Ovary (tissue), 10 donors: ENCODE measurements at places on chromosomes 16 and 17. TPM values are rescaled to one million over a fixed set of nuclear protein-coding genes. Genes with fewer than 3 reads are reported as not detected.
A peak's percentile ranks its signal among the peaks of the same experiment; 100 is the strongest.

DNA sequence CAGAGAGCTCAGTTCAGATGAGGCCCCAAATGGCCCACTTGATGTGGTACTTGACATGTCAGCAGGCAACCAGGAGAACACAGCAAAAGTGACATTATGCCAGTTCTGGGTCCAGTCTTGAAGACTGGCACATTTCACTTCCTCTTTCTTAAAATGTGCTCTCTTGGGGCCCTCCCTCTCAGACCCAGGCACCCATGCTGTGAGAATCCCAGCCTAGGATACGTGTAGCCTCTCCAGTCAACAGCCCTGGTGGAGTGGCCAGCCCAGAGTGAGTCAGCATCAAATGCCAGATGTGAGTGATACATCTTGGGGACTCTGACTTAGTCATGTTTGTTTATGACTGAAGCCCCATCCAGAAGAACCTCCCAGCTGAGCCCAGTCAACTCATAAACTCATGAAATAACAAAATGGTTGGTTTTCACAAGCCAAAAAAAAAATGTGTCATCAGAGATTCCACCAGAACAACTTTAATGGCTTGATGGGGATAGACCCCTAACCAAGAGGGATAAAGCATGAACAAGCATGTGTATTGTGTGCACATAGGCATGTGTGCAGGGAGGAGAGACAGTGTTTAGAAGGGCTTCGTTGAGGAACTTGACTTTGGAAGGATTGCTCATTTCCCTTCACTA lies 82.5 kb upstream of the TNRC6C start:
- H3K27ac ChIP-seq: no peak overlapping the region
- H3K27me3 ChIP-seq: no peaks in the 10 kb centered on the region
- no peaks in the 10 kb centered on the region for H3K36me3 ChIP-seq
- no peaks in the 10 kb centered on the region for H3K4me1 ChIP-seq

CES5A gene
- not detected for total RNA-seq

PRKCB gene
- total RNA-seq: 1.1 TPM

- no peak overlapping the region for H3K27ac ChIP-seq
- H3K4me3 ChIP-seq: no peak overlapping the region
- no peaks in the 10 kb centered on the region for H3K4me1 ChIP-seq
- no peaks in the 10 kb centered on the region for H3K27me3 ChIP-seq
- H3K36me3 ChIP-seq: no peaks in the 10 kb centered on the region
These were observed 2.7 kb downstream of the RNF43 start for GRCh38 chr17:58414596-58414997.

PAGR1 gene
- total RNA-seq: 67.3 TPM

GRCh38 chr16:25148568-25149215 lies 37.1 kb downstream of the LCMT1 start:
- H3K4me3 ChIP-seq: no peak overlapping the region
- DNase-seq: no peak
- H3K27ac ChIP-seq: no peak overlapping the region
- peaks cover 4% of the 10 kb centered on the region for H3K4me1 ChIP-seq

DNA sequence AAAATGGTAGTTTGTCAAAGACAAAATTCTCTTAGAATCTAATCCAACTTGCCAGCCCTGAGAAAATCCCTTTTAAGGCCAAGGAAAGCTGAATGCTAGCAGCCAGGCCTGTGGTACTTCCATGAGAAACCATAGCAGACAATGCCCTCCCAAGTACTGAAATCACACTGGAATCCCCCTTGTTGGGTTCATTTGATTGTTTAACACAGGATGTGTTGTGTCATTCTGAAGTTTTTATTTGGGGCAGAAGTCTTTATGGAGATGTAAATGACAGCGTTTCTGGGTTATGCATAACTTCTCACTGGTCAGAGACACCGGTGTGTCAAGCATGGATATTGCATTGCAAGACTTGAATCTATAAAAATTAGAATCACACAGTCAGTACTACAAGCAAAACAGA lies 6.0 kb upstream of the ARL2BP start:
- H3K27ac ChIP-seq: no peak overlapping the region
- no peaks in the 10 kb centered on the region for H3K36me3 ChIP-seq
- DNase-seq: no peak
- H3K27me3 ChIP-seq: no peaks in the 10 kb centered on the region

DNA sequence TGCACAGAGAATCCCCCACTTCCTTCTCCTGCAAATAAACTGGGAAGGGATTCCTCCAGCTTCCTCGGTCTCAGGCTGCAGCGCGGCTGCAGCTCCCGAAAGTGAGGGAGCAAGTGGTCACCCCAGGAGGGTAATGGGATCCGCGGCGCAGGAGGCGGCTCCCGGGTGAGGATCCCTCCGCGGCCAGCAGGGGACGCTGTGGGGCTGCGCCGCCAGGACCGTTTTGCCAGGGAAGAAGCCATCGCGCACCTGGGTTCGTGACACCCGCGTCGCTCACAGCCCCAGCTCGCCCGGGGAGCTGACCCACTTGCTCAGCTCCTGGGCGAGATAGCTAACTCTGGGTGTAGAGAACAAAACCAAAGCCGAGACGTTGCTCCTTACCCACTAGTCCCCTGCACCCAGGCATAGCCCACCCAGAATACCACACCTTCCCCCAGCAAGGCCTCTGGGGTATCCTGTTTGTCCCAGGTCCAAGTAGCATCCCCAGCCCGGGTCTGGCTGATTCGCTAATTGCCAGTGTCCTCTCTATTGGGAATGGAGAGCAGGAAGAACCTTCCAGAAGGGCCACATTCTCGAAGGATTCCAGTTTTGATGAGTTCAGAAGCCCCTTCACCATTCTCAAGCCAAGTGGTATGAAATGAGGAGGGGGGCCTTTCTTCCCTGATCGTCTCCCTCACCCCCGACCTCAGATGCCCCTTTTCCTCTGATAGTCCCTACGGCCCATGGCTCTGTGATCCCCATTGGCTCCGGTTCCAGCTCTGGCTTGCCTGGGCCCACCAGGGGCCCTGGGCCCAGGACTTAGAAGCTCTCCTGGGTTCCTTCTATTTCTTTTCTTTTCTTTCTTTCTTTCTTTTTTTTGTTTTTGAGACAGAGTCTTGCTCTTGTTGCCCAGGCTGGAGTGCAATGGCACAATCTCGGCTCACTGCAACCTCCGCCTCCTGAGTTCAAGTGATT lies 14.1 kb downstream of the CYGB start:
- H3K27ac ChIP-seq: no peak overlapping the region
- H3K36me3 ChIP-seq: no peaks in the 10 kb centered on the region
- H3K4me1 ChIP-seq: peaks cover 20% of the 10 kb centered on the region
- DNase-seq: peak; percentile 86

CCDC43 gene
- 13.6 TPM for total RNA-seq

KRTAP4-1 gene
- total RNA-seq: not detected

GRCh38 chr17:1865252-1866037 lies 35.6 kb downstream of the RPA1 start:
- H3K27me3 ChIP-seq: no peaks in the 10 kb centered on the region
- no peak overlapping the region for H3K4me3 ChIP-seq
- no peak overlapping the region for H3K27ac ChIP-seq
- no peak for DNase-seq
- H3K36me3 ChIP-seq: no peaks in the 10 kb centered on the region
- peaks cover 6% of the 10 kb centered on the region for H3K4me1 ChIP-seq

KRTAP2-1 gene
- total RNA-seq: not detected

DNA sequence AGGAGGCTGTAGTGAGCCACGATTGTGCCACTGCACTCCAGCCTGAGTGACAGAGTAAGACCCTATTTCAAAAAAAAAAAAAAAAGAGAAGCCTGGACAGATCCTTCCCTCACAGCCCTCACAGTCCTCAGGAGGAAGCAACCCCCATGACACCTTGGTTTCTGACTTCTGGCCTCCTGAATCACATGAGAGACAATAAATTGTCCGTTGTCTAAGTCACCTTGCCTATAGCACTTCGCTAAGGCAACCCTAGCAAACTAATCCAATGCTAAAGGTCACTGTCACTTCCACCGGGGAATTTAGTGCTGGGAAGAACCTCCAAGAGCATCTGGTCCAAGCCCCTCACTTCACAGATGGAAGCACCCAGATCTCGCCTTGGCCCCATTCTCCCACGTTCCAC lies 18.9 kb upstream of the SLC39A11 start:
- no peaks in the 10 kb centered on the region for H3K4me1 ChIP-seq
- H3K27me3 ChIP-seq: no peaks in the 10 kb centered on the region
- H3K27ac ChIP-seq: no peak overlapping the region

EVI2A gene
- 1.5 TPM for total RNA-seq

CPNE2 gene
- total RNA-seq: 12.3 TPM

- no peak overlapping the region for H3K4me3 ChIP-seq
- H3K36me3 ChIP-seq: no peaks in the 10 kb centered on the region
- no peak for DNase-seq
- H3K27ac ChIP-seq: no peak overlapping the region
These were observed 424.5 kb upstream of the CDH11 start for GRCh38 chr16:65546353-65546791.

CALB2 gene
- total RNA-seq: 19.8 TPM

LRRC37A3 gene
- 8.9 TPM for total RNA-seq

DNA sequence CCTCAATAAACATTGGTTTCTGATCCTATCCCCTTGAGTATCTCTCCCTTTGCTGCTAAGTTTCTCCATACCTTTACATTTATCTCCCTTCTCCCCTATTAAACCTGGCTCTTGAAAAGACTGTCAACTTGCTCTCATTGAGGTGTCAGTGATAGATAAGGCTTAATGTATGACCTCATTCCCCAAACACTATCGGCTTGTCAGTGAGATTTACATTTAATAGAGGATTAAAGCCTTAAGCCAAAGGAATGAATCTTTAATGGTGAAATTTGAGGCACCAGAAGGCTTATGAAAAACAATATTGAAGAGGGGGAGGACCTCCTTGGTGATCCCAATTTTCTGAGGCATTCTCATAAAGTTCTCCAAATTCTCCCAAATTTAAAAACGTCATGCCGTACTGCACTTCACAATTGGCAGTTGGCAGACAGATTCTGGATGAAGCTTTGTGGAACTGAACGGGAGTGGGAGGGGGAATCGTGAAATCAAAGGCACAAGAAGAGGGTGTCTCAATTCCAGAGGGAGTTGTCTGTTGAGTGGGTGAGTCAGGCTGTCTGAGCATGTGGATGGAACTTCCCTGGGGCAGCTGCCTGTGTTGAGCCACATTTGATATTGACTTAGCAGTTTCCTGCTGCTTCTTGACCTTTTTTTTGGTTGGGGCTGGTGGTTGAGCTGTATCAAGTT lies 478.8 kb downstream of the NPIPA7 start:
- no peaks in the 10 kb centered on the region for H3K36me3 ChIP-seq
- DNase-seq: no peak
- H3K27ac ChIP-seq: no peak overlapping the region
- H3K27me3 ChIP-seq: no peaks in the 10 kb centered on the region

DNA sequence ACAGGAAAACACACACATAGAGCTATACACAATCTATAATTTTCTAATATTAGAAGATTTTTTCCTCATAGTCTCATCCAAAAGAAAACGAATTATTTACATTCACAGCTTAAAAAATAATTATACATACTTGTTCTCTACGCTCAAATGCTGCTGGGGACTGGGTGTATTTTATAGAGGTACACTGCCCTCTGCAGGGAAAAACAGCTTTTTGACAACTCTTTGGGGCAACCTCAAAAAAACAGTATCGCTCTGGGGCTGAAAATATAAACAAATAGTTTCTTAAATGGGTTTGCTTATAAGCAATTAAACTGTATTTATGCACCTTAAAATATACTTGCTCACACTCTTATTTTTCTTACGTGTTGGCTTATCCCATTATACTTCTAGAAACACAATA lies 261.8 kb upstream of the PSMD7 start:
- no peaks in the 10 kb centered on the region for H3K4me1 ChIP-seq
- H3K27me3 ChIP-seq: no peaks in the 10 kb centered on the region
- DNase-seq: no peak
- no peak overlapping the region for H3K4me3 ChIP-seq
- no peaks in the 10 kb centered on the region for H3K36me3 ChIP-seq

- no peaks in the 10 kb centered on the region for H3K36me3 ChIP-seq
- no peaks in the 10 kb centered on the region for H3K27me3 ChIP-seq
- DNase-seq: no peak
- H3K4me3 ChIP-seq: no peak overlapping the region
- no peak overlapping the region for H3K27ac ChIP-seq
- H3K4me1 ChIP-seq: no peaks in the 10 kb centered on the region
These were observed 72.3 kb upstream of the CCL1 start for GRCh38 chr17:34435182-34435928.
